ENCODE measurements at places on chromosomes 7 and 10. TPM values are rescaled to one million over a fixed set of nuclear protein-coding genes. Genes with fewer than 3 reads are reported as not detected.

UNCX gene
- not detected for total RNA-seq

TIAL1 gene
- total RNA-seq = 33.2 TPM

C7orf57 gene
- total RNA-seq = 1.4 TPM

SEPTIN14 gene
- total RNA-seq = not detected

ZPBP gene
- not detected for total RNA-seq

SFXN2 gene
- total RNA-seq = 1.4 TPM

PAX4 gene
- not detected for total RNA-seq

RNF133 gene
- not detected for total RNA-seq

NUPR2 gene
- total RNA-seq = not detected

APBB1IP gene
- total RNA-seq = 6.4 TPM

CALML5 gene
- total RNA-seq = not detected

CCDC172 gene
- not detected for total RNA-seq

SPDYE11 gene
- total RNA-seq = not detected

DPYSL4 gene
- 1.6 TPM for total RNA-seq

CPEB3 gene
- 0.72 TPM for total RNA-seq

CTNNA3 gene
- not detected for total RNA-seq

GBF1 gene
- 31.0 TPM for total RNA-seq

UCN3 gene
- total RNA-seq = not detected

EPDR1 gene
- 31.6 TPM for total RNA-seq

ORC5 gene
- total RNA-seq = 37.1 TPM

RASA4B gene
- 1.4 TPM for total RNA-seq

PRSS2 gene
- not detected for total RNA-seq

RAB19 gene
- not detected for total RNA-seq

DKK1 gene
- 7.3 TPM for total RNA-seq

ACTA2 gene
- 50.3 TPM for total RNA-seq

SORCS3 gene
- not detected for total RNA-seq

PRR15 gene
- total RNA-seq = not detected

ZNF727 gene
- total RNA-seq = not detected

LLCFC1 gene
- total RNA-seq = not detected

FRAT1 gene
- 0.60 TPM for total RNA-seq

TMEM213 gene
- total RNA-seq = not detected

IGF2BP3 gene
- total RNA-seq = 120 TPM

AKR1C8 gene
- total RNA-seq = not detected

RAMP3 gene
- total RNA-seq = 0.78 TPM

ASB10 gene
- not detected for total RNA-seq
